ENCODE measurements at places on chromosomes 2 and 18.

GRCh38 chr2:51368250-51368649 is 336.3 kb upstream of the NRXN1 start:
- DNase-seq: no peak

DNA sequence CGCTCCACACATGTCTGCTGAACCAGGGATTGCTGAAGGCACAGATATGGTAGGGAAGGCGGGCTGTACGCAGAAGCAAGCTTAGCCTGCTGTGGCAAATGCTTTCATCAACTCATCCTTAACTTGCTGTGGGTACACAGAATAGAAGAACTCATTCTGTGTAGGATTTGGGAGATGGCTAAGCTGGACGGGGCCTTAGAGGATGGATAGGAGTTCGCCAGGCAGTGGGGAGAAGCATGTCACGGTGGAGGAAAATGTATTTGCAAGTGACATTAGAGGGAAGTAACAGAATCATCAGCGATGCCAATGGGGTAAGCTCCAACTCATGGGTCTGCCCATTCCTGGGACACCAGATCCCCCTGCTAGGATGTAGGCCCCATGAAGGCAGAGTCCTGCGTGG is 96.7 kb upstream of the SMIM21 start:
- no peak for DNase-seq

DNA sequence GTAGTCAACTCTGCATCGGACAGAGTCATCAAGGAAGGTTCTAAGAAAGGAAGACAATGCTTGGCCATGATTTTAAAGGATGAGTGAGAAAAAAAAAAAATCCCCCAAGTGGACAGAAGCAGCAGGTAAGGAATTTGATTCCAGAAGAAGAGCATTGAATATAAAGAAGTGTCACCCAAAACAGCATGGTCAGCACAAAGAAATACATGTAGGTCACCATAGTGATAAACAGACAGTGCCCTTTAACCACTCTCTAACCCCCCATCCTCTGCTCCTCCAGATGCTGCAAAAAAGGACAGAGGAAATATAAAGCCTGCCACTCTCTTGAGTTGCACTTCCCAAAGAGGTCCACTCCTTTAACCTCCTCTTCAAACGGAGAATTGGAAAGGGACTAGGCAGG is 23.4 kb downstream of the FEZ2 start:
- no peak for DNase-seq

DNA sequence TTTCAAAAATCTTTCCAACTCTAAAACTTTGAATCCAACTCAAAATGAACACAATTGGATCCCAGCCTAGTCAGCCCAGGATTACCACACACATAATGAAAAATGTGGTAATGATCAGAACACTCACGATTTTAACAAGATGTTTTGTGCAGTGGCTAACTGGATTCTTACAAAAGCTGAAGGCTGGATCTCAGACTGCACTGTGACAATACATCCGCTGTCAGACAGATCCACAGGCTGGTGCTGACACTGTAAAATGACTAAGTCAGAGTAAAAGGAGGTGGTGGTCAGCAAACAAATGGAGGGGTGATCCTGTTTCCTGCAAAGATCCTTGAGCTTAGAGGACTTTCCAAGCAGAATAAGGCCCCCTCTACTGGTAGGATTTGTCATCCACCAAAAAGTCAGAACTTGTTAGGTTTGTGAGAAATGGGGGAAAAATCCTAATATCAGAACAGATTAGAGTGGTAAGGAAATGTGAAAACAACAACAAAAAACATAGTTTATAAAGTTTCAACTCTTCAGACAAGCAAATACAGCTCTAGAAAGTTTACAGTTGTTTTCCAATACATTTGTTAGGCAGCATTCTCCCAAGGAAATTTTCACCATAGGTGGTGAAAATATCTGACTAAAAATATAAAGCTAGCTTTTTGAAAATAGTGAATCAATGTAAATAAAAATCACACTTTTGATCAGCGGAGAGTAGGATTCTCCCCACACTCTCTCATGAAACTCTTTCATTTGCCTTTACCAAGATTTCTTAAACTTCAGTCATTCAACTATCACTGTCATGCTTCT is 211.9 kb downstream of the AGPS start:
- DNase-seq: peak; percentile 50

GRCh38 chr2:5803547-5803946 is 111.4 kb downstream of the SOX11 start:
- DNase-seq: peak; percentile 1

DNA sequence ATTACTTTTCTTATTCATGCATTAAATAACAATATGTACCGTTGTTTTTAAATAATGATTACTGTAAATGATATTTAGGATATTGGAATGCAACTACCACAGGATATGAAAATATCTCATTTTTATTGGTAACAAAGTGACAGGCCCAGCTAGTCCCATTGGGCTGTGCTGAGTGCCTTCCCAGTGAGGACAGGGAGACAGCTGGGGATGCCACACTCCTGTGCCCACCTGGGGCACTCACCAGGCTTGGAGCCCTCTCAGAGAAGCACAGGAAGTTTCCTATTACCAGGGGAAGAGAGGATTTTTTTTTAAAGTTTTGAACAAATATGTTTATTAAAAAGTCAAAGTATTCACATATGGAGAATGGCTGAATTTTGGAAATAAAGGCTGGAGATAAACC is 48.9 kb downstream of the PARD6G start:
- DNase-seq: no peak

GRCh38 chr2:170823088-170823897 is 6.6 kb downstream of the GAD1 start:
- DNase-seq: no peak

DNA sequence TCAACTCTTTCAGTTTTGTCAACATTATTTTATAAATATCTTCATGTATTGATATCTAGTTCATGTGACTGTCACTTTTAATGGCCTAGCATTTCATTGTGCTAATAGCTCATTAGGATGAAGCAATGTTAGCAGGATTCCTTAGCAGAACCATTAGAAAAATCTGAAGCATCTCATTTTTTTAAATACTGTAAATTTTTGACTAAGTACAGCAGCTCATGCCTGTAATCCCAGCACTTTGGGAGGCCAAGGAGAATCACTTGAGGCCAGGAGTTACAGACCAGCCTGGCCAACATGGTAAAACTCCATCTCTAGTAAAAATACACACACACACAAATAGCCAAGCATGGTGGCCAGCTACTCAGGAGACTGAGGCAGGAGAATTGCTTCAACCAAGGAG is 15.6 kb upstream of the ANTXR1 start:
- no peak for DNase-seq

DNA sequence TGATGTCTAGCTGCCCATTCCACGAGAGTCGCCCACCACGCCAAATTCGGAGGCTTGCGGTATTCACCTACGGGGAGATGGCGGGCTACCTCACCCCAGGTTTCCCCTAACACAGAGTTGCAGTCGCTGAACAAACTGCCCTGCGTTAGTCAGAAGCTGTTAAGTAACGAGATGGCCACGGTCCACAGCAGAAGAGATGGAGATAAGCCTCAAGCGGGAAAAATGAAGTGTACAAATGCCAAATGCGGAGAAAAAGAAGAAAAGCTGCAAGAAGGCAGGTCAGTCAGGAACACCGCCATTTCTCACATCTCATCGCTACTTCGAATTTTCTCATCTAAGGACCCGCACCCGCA is 425 bp downstream of the ASB3 start:
- peak; percentile 50 for DNase-seq

DNA sequence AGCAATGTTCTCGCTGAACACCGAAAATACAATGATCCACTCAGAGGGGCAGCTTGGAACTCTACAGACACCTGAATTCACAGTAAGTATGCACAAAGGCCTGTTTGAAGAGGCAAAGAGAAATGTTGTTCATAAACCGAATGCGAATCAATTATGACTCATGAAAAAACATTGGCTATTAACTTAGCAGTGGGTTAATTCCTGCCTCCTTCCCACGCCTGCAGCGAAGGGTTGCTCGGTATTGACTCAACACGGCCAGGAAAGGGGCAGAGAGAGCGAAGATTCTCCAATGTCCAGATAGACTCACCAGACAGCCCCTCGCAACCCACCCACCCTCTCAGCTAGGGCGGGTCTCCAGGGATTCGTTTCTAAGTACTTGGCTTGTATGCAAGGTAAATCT is 9.4 kb downstream of the CRACDL start:
- peak; percentile 17 for DNase-seq

DNA sequence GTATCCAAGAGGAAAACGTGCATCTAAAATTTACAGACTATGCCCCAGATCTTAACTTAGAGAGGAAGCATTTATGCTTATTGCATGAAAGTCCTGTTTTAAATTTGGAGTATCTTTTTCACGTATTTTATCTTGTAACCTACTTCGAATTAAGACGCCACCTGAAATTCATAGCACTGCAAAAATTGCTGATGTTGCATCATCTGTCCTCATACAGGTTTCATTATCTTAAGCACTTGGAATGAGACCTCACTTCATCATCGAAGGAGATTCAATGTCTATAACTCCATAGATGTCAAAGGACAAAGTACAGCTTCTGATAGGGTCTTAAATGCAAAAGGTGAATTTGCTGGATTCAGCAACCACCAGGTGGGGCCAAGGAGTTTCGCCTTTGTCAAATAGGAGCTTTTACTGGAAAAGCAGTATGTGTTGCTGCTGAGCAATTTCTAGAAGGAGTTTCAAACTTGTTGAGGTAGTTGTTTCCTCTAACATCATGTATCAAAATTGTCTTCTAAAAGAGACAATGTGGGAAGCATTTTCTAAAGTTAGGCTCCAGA is 106.4 kb upstream of the CCDC85A start:
- peak; percentile 34 for DNase-seq

DNA sequence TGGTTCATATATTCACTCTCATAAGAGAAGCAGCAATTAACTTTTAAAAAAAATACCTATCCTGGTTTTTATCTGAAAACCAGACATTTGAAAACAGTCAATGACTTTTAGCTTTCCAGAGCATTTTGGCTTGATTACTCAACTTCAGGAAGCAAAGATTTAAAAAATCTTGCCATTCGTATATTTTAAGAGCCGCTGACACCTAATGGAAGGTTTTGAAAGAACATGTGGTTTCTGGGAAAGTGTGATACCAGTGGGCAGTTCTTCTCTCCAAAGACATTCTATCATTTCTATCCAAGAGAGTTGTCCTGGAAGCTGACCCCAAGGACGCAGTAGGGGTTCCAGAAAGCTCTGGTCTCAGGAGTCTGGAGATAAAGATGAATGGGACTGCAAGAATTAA is 234.7 kb downstream of the TTC32 start:
- peak; percentile 52 for DNase-seq

GRCh38 chr2:201779901-201780673 is 646 bp downstream of the ALS2 start:
- DNase-seq: peak; percentile 18

GRCh38 chr2:16943279-16943958 is 277.8 kb upstream of the CYRIA start:
- peak; percentile 15 for DNase-seq

DNA sequence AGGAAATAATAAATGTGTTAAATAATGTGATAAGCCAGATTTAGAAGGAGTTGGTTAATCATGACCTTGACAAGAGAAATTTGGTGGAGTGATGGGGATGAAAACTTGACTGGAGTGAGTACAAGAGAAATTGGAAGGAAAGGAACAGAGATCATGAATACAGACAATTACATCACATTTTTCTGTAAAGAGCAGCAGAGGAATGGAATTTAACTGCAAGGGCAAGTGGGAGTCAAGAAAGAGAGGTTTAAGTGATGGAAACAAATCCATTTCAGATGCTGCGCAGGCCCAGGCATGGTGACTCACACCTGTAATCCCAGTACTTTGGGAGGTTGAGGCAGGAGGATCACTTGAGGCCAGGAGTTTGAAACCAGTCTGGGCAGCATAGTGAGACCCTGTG is 46.7 kb downstream of the ICA1L start:
- no peak for DNase-seq

GRCh38 chr2:60262178-60262577 is 291.3 kb downstream of the BCL11A start:
- DNase-seq: no peak

DNA sequence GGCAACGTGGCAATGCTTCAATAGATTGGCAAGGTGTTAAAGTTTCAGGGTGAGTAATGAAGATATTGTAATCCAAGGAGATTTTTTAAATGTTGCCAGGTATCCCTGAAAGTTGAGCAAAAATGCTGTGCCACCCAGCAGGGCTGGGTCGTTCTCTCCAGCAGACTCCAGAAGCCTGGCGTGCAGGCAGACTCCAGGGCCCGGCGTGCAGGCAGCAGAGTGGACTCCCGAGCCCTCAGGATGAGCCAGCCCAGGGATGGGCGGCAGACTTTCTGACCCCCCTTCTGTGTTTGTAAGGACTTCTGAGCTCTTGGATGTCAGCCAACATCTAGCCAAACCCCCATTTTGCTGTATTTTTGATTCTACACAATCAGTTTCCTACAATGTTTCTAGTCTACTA is 289.1 kb downstream of the ZNF516 start:
- no peak for DNase-seq

DNA sequence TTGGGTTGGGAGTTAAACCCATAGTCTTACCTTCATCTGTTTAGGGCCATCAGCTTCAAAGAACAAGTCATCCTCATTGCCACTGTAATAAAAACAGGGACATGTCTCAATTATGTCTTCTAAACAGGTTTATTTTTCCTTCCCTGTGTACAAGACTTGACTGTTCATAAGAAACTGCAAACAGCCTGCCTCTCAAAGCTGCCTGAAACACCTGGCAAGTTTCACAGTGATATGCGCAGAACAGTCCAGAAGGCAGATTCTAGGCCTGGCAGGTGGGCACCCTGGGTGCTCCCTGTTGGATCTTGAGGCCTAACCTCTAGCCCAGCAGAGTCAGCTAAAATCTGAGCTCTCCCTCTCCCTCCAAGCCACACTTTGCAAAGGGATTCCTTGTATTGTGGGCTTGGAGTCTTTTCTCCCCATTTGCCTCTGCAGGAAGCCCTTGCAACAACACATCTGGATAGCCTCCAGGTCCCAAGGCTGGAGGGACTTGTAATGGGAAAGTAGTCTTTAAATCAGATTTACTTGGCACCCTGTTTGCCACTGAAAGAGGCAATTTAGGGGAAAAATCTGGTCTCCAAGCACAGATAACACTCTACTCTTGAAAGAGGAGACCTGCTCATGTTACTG is 930 bp downstream of the IL1B start:
- no peak for DNase-seq

- DNase-seq: no peak
Measured at GRCh38 chr2:16654833-16655444, 10.7 kb downstream of the CYRIA start.

- DNase-seq: no peak
Measured at GRCh38 chr2:200584639-200585038, 1.2 kb upstream of the AOX1 start.

- DNase-seq: peak; percentile 89
Measured at GRCh38 chr2:15674637-15675455, 83.2 kb downstream of the DDX1 start.

- DNase-seq: no peak
Measured at GRCh38 chr18:32339045-32339444, 131.6 kb downstream of the GAREM1 start.

DNA sequence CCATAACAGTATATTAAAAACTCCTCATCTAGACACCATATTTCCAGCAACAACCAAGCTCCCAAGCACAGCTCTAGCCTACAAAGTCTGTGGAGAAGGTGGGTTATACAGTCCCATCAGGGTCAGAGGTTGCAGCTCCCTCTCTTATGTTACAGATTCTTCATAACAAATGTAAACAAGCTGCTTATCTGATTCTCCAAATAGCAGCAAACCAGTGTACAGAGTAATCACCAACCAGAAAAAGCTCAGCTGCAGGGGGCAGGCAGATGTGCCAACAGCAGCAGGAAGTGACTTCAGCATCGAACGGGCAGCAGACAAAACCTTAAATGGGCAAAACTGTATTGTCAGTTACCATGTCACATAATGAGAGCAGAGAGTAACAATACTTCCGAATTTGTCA is 52.9 kb upstream of the NABP1 start:
- DNase-seq: no peak

GRCh38 chr18:56568986-56569385 is 69.4 kb downstream of the TXNL1 start:
- DNase-seq: no peak

- DNase-seq: no peak
Measured at GRCh38 chr2:27205206-27205605, 6.6 kb upstream of the ATRAID start.
